Kidney capillary endothelial cell (primary cell): ENCODE measurements at places on chromosomes 2 and 18.

- peak; percentile 7 for DNase-seq
Observed at GRCh38 chr2:17878281-17879136, at the start of gene KCNS3. KCNS3 (plus strand) TSS chr2:17878667; CDS start chr2:17931009, 52,342 bp downstream.

DNA sequence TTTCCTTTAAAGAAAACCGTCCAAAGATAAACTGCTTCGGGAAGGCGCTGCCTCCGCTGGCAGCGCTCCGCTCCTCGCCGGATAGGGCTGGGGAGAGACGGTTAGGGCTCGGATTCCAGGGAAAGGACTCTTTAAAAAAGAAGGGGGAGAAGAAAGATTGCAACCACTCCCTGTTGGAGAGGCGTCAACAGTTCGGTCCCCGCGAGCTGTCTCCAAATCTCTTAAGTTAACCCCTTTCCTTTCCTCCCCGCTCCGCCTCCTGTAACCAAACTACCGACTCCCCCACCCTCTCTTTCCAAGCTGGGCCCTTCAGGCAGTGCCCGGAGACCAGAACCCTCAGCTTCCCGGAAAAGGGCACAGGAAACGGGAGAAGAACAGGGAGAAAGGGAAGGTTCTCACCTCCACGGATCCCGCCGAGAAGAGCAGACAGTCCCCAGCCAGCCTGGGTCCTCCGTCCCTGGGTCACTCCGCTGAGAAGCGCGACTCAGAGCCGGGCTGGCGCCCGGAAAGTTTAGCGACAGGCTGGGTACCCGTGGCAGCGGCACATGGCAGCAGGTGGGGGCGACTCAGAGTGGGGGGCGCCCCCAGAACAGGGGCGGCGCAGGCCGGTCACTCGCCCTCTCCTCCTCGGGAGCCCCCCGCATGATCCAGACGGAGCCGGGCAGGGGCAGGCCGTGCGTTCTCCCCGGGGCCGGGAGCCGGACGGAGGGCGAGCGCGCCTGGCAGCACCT lies 675 bp downstream of the FZD5 start:
- peak; percentile 33 for DNase-seq

DNA sequence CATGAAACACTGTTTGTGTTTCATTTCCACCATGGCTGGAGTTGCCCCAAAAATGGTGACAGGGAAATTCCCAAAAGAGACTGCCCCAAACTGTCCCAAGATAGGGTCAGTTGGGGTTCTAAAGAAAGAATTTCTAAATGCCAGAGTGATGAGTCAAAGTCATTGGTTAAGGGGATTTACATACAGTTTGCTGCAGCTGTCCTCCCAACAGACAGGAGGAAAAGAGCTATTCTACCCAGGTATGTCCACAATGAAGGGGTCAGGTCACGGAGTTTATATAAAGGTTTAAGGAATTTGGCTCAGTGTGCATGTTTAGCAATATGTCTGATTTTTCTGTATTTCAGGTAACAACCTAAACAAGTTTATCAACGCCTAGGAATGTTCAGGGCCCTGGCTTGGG lies 344.1 kb downstream of the TDRD15 start:
- DNase-seq = no peak

DNA sequence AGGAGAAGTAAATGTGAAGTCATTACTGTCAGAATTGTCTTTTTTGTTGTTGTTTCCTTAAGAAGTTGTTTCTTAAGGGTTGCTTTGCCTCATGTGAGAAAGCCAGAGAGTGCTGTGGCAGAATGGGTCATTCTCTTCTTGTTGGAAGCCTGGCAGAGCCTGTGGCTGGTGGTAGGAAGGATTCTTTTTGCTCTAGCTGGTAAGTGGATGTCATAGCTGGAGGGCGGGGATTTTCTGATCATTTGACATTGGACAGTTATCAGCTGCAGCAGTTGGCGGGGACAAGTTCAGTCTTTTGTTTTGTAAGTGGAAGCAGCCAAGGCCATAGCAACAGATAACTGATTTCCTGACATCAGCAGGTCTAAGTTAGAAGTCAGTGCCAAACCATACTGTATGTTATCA lies 5.5 kb upstream of the RMDN2 start:
- DNase-seq = no peak

- no peak for DNase-seq
Observed at GRCh38 chr2:113126845-113127645, at the start of gene IL1RN. IL1RN (plus strand) TSS chr2:113127598; CDS start chr2:113127625, 27 bp downstream.

GRCh38 chr18:76620321-76621170 lies 125.5 kb upstream of the ZNF516 start:
- DNase-seq = no peak

DNA sequence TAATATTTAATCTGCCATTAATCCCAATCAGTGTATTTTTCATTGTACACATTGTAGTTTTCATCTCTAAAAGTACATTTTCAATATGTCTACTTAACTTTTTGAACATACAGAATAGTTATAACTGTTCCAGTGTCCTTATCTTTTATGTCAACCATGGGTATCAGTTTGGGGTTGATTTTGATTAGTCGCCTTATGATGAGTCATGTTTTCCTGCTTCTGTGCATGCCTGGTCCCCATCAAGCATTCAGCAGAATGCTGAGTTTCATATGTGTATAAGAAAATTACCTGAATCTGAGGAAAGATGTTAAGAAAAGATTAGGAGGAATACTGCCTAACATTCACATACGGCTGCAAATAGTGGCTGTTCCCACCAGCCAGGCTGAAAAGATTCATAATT lies 17.7 kb downstream of the SPDYA start:
- no peak for DNase-seq

DNA sequence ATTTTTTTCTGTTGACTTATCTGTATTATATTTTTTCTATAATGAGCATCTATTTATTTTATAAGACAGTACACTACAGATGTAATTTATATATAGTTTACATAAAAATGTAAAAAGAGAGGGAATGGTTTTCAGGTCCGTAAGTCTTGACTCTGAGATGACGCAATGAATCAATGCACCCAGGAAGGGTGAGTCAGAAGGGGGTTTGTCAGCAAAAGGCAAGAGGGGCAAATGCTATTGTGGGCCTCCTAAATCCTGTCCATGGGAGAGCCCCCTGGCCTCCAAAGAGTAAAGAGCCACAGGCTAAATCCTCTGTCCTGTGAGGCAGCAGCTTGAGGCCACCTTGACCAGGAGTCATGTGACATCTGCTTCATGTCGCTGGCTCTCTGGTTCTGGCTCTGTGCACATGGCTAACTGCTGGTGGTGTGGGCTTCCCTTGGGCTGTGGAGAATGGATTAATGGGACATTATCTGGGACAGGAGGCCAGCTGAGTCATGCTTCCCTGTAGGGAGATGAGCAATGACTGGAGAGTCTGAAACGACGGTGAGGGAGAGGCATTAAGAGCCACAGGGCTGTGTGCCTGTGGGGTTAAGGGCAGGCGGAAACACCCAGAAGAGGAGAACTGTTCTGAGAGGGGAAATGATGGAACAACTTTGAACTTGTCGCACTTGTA lies 22.8 kb upstream of the ASB18 start:
- DNase-seq = peak; percentile 23

GRCh38 chr2:173296235-173296634 lies 58.4 kb upstream of the CDCA7 start:
- no peak for DNase-seq

DNA sequence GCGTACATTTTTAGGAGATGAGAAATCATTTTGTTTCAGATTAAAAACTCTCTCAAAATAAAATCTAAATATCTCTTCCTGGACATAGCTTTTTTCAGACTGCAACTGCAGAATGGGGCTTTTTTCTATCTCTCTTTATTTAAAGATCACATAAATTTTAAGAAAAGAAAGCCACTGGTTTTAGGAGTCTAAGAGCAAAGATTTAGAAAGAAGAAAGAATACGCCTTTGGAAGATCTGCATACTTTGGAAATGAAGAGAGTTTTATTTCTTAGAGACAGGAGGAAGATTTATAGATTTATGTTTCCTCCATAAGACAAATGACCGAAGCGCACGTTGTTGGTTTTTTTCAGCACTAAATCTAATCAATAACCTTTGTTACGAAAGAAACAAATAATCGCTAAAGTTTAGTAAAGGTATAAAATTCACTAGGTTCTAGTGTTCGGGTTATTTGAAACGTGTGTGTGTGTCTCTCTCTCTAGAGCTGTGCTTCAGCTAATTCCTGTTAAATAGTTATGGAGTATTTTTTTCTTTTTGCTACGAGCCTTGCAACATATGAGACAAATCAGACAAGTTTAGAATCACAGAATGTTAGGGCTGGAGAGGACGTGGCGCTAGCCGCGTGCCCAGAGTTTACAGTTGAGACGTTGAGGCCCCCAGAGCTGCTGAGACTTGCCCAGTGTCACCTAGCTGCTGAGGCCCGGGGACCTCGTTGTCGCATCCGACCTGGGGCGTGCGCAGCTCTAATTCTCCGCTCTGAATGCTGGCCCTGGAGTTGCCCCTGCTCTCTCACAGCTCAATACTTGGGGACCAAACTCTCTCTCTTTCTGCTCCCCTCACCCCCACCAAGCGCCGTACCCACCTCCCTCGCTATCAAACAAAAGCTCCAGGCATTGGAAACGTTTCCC lies 69.9 kb downstream of the CTAGE1 start:
- DNase-seq = no peak

DNA sequence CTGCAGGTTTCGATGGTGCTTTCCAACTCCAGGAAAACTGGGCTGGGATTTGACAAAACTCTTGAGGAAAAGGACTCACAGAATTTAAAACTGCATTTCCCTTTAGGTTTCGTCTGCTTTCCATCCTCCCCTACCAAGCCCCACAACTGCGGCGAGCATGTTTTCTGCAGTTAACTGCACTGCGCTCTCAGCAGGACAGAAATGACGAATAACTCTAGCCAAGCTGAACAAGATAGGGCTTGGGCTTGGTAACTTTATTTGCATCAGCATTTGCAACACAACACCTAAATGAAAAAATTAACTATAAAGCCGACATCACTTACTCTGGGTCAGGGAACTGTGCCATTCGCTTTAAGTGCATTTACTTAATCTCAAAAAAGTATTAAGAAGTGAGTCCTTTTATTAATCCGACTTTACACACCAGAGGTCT lies 669 bp upstream of the PIKFYVE start:
- DNase-seq = peak; percentile 33

DNA sequence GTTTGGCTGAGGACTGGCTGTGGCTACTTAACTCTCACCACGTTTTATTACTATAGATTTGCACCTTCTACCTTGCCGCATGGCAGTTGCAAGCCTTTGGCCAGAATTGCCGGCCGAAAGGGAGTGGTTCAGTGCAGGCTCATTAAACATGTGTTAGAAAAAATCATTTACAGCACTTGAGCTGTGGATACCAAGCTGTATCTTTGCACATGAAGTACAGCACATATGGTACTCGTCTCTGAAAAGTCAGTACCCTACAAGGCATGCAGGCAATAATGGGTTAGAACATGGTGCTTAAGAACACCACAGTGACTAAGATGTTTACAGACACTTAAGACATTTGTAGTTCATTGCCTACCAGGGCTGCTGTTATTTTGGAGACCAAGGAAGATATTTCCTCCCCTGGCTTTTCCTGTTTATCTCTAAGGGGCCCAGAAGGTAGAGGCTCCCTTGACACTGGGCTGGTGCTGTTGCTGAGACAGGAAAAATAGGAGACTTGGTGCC lies 103.1 kb downstream of the ZNF532 start:
- no peak for DNase-seq

DNA sequence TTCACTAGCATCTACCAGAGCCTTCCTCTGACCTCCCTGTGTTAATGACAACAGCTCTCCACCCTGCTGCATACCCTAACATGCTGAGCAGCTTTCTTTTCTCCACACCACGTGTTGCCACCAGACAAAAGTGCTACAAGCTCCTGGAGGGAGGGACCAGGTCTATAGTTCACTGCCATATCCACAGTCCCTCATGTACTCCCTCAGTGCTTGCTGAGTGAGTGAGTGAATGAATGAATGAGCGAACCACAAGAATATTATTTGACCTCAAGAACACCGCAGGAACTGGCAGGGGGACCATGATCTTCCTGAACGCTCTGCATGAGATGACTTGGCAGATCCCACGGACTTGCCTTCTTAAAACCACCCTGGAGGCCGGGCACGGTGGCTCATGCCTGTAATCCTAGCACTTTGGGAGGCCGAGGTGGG lies 47.4 kb upstream of the CAB39 start:
- no peak for DNase-seq

DNA sequence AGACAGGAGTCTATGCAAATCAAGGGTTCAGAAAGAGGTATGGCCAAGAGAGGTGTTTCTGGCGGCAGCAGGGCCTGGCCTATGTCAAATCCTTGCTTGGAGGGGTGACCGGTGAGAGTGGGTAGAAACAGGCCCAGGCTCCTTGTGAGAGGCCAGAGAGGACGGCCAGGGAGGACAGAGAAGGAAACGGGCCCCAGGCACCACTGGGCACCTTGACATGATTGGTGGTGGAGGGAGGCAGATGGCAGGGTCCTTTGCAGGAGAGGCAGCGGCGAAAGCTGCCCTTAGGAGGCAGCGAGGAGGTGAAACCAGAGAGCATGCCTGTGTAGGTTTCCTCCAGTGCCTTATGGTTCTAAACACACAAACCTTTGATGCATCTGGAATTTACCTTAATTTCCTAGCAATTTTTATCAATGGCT lies 6.2 kb downstream of the RAMP1 start:
- DNase-seq = no peak

- no peak for DNase-seq
Observed at GRCh38 chr2:157150747-157151146, 106.8 kb upstream of the GALNT5 start.

DNA sequence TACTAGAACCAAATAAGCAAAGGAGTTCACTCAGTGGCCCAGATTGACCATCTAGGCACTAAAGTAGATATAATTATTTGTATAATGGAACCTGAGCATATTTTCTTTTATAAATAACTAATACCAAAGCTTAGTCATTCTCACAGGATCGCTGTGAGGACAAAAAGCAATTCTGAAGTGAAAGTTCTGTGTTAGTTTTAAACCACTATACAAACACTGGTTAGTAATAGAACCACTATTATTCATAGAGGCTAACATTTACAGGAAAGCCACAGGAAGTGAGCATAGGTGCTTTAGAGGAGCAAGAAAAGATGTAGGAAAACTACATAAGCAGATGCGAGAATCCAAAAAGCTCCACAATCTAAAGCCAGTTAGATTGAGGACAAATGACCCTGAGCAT lies 364.7 kb downstream of the XIRP2 start:
- peak; percentile 7 for DNase-seq

DNA sequence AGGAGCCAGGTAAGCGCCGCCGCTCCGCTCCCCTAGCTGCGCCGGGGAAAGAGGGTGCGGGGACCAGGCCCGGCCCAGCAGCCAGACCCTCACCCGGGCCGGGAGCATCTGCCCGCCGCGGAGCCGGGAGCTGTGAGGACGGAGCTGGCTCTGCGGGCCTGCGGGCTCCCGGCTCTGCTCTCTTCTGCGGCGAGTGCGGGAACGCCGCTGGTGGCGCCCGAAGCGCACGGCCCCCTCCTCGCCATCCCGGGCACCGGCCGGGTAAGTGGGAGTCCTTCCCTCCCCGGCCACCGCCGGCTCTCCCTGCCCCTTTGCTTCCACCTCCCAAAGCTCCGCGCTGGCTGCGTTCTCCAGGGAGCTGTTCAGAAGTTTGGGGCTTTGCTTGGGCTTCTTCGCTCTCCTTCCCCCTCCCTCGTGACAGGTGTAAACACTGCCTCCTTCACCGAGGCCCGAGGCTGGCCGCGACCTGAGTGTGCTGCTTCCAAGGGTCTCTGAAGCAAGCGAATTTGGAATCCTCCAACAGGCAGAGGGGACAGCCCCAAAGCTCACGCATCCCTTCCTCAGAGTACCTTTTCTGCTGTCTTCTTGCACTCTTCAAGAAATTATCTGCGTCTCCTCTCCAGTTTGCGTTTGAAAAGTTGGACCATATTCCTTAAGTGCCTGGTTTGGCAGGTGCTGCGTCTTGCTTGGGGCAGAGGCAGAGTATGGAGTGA lies 632 bp downstream of the AFTPH start:
- DNase-seq = peak; percentile 3

- DNase-seq = no peak
Observed at GRCh38 chr18:22110461-22110924, 58.9 kb upstream of the GATA6 start.
